ENCODE measurements at places on chromosomes 16 and 17.

DNA sequence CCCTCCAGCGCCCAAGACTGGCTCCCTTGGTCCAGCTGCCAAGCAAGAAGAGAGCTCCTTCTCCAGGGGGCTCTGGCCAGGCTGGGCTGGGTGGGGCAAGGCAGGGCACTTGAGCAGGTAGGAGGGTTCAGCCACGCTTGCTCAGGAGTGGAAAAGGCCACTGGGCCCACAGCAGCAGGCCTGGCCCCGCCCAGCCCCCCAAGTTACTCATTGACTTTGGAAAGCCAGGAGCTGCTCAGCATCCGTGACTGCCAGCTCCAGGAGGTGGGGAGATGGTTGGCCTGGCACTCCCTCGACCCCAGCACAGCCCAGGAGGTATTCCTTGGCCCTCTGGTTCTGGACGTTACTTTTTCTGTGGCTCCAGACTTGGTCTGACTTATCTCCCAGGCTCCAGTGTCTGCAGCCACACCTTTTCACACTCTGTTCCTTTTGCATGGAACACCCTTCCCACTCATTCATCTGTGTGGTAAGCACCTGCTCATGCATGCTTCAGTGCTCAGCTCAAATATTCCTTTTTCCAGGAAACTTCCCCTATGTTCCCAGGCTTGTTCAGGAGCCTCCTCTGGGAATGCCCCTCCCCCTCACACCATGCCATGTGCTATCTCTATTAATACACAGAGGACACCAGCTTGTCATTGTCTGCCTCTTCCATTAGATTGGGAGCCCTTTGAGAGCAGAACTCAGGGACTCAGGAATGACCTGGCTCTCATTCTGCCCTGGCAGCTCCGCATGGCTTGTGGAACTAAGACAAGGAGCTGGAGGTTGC is at the start of gene CDH16:
TSS of gene CDH16 (minus strand) at position 83 of the 766 bp plus-strand sequence. CDS start 820 bp downstream, outside the sequence.
- DNase-seq: no peak

- no peak for DNase-seq
Observed at GRCh38 chr17:48055531-48056245, 7.5 kb downstream of the NFE2L1 start.

DNA sequence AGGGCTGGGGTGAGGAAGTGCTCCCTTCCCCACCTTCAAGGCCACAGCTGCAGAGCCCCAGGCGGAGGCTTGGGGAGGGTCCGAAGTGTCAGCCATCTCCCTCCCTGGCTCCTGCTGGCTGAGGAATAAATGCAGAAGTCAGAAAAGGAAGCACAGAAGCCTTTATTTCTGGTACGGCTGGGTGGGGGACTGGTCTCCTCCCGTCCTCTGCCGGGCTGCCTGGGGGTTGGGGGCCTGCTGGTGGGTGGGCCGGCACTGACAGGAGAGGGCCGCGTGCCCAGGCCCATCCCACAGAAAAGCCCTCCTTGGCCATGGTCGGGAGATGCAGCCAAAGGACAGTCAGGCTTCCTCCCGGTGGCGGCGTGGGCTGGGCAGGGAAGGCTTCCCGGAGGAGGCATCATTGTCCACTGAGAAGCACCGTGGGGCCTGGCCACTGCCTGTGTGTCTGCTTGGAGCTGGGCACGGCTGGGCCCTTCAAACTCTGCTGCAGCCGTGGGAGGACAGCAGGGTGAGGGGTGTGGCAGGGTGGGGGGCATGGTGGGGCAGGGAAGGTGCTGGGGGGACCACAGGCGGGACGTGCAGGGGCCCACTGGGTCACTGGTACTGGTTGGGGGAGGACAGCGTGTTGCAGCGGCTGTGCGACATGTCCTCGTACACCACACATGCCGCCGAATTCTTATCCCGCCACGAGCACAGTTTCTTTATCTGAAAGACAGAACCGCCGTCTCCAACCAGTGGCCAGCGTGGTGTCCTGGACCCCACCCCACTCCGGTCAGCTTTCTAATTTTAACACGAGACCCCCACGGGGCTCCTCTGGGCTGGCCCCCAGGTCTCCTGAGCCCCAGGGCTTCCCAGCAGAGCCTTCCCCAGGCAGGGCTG is 2.4 kb downstream of the CD7 start:
- DNase-seq: no peak

DNA sequence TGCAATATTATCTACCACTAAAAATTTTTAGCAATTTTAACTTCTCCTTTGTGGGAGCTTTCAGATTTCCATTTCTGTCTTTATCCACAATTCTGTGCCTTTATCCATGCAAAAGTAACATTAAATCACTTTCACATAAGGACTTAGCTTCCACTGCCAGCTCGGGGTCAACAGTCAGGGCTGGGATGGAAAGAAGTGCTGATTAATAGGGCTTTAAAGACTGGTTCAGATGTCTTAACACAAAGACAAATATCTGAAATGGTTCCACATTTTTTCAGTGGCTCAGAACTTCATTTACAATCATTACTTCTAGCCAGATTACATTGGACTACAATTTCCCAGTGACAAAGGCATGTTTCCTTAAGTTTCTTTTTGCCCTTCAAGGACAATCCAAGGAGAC is 191.8 kb upstream of the CPHXL start:
- no peak for DNase-seq

DNA sequence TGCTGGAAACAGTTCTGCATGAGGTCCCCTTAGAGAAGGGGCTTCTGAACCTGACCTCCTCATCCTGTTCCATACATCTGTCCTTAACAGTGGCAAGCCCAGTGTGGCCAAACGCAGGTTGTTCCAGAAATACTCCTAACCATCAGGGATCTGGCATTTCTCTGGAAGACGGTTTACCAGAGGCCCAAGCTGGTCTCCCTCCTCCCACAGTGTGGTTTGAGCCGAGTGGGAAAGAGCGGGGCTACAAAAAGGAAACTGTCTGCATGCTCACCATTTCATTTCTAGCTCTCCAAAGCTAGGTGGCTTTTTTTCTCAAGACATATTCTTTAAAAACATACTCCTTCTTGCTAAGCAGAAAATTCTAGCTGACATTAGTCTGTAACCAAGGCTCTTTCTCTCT is 6.0 kb downstream of the MXRA7 start:
- no peak for DNase-seq

DNA sequence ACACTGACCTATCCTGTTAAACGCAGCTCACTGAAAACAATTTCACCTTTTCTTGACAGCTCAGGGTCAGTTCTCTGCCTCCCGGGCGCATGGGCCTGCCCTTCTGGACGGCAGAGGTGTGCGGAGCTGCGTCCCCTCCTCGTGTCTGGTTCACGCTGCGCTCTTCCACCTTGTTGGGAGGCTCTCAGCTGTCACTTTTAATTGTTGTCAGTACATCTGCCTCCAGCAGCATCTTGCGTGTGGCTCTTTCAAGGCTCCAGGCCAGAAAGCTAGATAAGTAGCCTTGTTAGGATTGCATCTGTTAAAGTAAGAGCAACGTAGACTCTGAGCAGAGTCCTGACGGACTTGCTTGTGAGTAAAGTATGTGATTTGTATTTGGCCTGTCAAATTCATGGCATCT is 59.4 kb downstream of the MGAT5B start:
- DNase-seq: no peak

DNA sequence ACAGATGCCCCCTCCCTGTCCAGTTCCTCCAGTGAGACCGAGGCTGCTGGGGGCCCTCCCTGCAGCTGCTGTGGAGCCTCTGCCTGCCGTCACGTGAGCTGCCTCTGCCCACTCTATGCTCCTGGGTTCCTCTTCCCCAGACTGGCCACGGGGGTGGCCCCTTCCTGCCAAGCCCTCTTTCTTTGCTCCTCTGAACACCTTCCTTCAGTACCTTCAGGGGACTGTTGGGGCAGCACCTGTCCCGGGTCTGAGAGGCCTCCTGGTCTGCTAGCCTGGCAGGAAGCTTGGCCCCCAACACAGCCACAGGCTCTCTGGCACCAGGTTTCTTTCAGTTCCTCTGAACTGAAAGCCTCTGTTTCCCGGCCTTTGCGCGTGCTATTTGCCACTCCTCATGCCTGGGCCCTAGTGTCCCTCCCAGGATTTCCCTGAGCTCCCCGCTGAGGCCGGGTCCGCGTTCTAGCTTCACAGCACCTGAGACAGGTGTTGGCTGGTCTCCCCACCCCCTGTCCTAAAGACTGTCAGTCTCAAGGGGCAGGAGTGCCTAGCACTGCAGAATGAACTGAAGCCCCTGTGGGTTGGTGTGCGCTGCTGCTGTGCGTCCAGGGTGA is 6.6 kb upstream of the ATP6V0C start:
- no peak for DNase-seq

GRCh38 chr17:31487648-31488263 is 96.3 kb downstream of the RAB11FIP4 start:
- peak; percentile 99 for DNase-seq

- DNase-seq: no peak
Observed at GRCh38 chr17:37109731-37110710, 161.3 kb downstream of the AATF start.
